ENCODE measurements at places on chromosomes 2 and 18.

DNA sequence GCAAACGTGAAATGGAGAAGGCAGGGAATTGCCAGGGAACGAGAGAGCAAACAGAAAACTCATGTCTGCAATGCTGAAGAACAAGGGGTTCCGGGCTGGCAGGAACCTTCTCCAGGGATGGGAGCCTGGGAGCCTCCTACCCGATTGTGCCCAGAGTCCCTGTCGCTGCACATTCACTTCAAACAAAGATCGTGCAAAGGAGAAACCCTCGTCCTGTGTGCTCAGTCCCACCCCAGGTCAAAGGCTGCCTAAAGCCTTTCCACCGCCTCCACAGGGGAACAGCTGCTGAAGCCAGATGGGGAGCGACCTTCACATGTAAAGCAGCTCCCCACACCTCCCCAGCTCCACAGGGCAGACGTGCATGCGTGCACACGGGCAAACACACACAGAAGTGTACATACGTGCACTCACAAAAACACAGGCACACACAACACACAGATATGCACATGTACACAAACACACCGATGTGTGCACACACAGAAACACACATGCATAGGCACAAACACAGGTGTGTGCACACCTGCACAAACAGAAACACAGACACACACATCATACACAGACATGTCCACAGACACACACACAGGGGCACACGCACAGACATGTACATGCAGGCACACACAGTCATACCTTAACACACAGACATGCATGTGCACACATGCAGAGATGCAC, 460.1 kb upstream of the SALL3 start:
- DNase-seq = no peak

DNA sequence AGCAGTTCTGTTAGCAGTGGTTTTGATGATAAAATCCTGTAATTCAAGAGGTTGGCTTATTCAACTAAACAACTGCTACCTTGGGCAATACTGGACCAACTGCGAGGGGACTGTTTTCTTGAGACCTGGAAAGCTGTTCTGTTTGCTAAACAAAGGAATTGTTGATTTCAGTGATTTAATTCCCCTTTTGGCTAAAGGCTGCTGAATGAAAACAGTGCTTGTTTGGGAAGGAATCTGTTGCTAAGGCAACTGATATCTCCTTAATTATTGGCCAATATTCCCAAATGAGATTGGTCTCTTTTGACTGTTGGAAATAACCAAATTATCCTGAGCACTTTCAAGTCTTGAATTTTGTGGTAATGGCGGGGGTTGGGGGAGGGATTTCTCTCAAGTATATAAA, 136.8 kb downstream of the CAMKMT start:
- DNase-seq = no peak

- no peak for DNase-seq
These were observed 1.5 kb downstream of the STRADB start for GRCh38 chr2:201452922-201453643.

GRCh38 chr2:149427387-149427786, 97.0 kb downstream of the LYPD6 start:
- no peak for DNase-seq

- no peak for DNase-seq
These were observed 149.5 kb downstream of the CCBE1 start for GRCh38 chr18:59547581-59548182.

- no peak for DNase-seq
These were observed 44.2 kb downstream of the ARID5A start for GRCh38 chr2:96580771-96581170.

DNA sequence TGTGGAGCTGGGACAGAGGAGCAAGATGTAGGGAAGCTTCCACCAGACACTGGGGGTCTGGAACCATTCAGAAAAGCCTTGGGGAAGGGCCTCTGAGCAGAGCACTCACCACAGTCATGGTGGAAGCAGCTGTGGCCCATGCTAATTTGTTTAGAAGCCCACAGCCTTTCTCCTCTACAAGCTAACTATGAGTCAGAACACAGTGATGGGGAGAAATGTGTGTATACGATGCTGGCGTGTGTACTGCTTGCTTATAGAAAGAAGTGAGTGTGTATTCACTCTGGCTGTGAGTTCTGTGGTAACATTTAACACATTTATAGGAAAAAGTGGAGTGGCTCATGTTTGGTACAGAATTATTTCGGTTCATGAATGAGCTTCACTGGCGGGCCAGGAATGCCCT, 157.0 kb upstream of the ACAA2 start:
- no peak for DNase-seq

Data from stimulated activated CD8-positive, alpha-beta memory T cell treated with anti-CD3 and anti-CD28 coated beads, Interleukin-4, amount 100 ng/mL, for 1 hour (primary cell).